ENCODE measurements at places on chromosomes 5 and 9.

GRCh38 chr5:168443950-168444700 lies 42.1 kb upstream of the RARS1 start:
- no peak for DNase-seq

DNA sequence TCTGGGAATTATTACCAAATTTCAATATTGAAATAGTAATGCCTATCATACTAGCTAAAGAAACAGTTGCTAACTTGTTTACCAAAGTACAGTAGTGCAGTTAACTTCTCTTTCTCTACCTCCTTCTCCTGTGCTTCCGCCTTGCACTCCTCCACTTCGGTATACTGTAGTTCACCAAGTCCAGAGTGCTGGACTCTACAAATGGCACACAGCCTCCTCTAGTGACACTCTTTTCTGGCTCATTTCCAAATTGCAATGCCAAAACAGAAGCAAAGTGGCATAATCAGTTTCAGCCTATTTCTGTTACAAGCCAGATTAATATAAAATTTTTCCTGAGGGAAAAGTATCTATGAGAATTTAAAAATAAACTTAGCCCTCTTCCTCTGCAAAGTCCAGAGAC lies 86.0 kb upstream of the RASGRF2 start:
- no peak for DNase-seq

DNA sequence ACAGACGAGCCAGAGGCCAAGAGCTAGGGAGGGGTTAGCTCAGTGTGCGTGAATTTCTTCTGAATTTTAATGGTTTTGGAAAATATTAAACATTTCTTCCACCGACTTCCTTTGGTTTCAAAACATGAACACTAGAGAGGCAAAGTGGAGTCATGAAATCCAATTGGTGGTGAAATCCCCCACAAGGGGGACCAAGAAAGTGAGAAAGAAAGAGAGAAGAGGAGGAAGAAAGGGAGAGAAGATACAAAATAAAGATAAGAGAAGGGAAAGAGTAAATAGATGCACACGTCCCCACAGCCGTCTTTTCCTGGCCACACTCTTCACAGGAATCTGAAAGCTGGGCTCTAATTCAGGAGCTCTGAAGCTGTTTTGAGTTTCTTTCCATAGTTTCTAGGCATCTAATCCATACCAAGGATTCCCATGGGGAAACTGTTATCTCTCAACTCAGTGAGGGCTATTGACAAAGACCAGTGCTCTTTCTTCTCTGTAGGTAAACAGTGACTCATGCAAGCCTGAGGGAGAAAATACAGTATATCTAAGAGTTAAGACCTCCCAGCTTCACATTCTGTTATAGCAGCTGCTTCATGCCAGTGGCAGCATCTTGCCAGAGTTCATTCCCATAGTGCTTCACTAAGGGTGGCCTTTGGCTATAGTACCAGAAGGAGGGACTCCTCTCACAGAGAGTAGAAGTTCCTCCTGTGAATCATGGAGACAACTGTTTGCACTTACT lies 115.8 kb upstream of the LIFR start:
- peak; percentile 94 for DNase-seq

GRCh38 chr5:128446-128845 lies 36.5 kb downstream of the PLEKHG4B start:
- no peak for DNase-seq

DNA sequence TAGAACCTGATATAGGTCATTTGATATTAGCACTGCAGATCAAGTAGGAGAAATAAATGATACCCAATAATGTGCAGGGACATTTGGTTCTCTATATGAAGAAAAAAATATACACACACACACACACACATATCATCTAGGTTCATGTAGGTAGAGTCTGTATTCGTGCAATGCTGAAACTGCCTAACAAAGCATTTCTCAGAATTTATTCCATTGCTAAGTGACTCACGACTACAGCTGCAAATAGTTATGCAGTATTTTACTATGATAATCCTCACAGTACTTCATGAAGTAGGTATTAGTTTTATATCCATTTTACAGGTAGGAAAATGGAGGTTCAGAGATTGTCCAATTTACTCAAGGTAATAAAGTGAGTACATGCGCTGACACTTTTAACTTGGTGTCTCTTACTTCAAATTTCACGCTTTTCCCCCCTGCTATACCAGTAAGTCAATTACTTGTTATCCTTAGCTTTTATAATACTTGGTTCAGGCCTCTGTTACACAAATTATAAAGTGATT lies 2.4 kb downstream of the GIN1 start:
- DNase-seq = no peak

- DNase-seq = no peak
These were observed 443.8 kb upstream of the PIK3R1 start for GRCh38 chr5:67771791-67772190.
